Tibial nerve (tissue), 4 donors: ENCODE measurements at places on chromosomes 7 and 10.
A peak's percentile ranks its signal among the peaks of the same experiment; 100 is the strongest.

GRCh38 chr7:78769481-78770101 is 683.9 kb downstream of the MAGI2 start:
- peaks cover 25% of the 10 kb centered on the region for H3K4me1 ChIP-seq
- no peaks in the 10 kb centered on the region for H3K36me3 ChIP-seq
- peak overlapping the region; percentile 34 for H3K4me3 ChIP-seq
- no peak for DNase-seq
- H3K27ac ChIP-seq, result no peak overlapping the region

GRCh38 chr10:132516771-132517725 is 20.5 kb upstream of the INPP5A start:
- H3K27me3 ChIP-seq, result no peaks in the 10 kb centered on the region
- peak overlapping the region; percentile 31 for H3K4me3 ChIP-seq
- H3K27ac ChIP-seq, result peak overlapping the region; percentile 92
- H3K36me3 ChIP-seq, result no peaks in the 10 kb centered on the region
- DNase-seq, result peak; percentile 88

DNA sequence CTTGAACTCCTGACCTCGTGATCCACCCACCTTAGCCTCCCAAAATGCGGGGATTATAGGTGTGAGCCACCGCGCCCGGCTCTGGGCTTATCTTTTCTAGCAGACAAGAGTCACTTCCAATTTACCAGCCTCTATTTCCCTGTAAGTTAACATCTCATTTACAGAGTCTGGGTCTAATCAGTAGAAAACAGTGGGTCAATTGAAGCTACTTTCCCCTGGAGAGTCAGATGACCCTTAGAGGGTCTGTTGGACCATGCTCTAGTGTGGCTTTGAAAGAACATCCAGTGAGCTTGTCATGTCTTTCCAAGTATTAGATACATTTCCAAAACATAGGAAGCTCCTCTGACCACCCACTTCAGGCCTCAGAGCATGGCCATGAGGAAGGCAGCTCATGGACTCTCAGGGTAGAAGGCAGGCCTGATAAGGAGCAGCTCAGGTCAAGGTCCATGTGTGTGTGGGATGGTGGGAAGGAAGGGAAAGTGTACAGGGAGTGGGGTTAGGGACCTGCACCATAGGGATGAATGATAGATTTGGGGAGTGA is 27.6 kb upstream of the RBM20 start:
- no peak overlapping the region for H3K27ac ChIP-seq
- no peaks in the 10 kb centered on the region for H3K36me3 ChIP-seq
- no peaks in the 10 kb centered on the region for H3K27me3 ChIP-seq
- no peak for DNase-seq
- no peaks in the 10 kb centered on the region for H3K4me1 ChIP-seq

- H3K27me3 ChIP-seq, result no peaks in the 10 kb centered on the region
- no peak overlapping the region for H3K4me3 ChIP-seq
- H3K4me1 ChIP-seq, result no peaks in the 10 kb centered on the region
- no peaks in the 10 kb centered on the region for H3K36me3 ChIP-seq
- H3K27ac ChIP-seq, result no peak overlapping the region
These were observed 258.0 kb upstream of the KCND2 start for GRCh38 chr7:120014925-120015465.

GRCh38 chr10:106296750-106297392 is 867.6 kb downstream of the SORCS1 start:
- H3K4me1 ChIP-seq, result no peaks in the 10 kb centered on the region
- no peaks in the 10 kb centered on the region for H3K27me3 ChIP-seq
- no peak for DNase-seq
- no peak overlapping the region for H3K4me3 ChIP-seq
- H3K36me3 ChIP-seq, result no peaks in the 10 kb centered on the region
- H3K27ac ChIP-seq, result no peak overlapping the region

- no peak overlapping the region for H3K27ac ChIP-seq
- no peak for DNase-seq
- no peak overlapping the region for H3K4me3 ChIP-seq
- H3K36me3 ChIP-seq, result peaks cover 59% of the 10 kb centered on the region
- H3K4me1 ChIP-seq, result no peaks in the 10 kb centered on the region
These were observed 98.6 kb upstream of the KCTD7 start for GRCh38 chr7:66529883-66530610.

DNA sequence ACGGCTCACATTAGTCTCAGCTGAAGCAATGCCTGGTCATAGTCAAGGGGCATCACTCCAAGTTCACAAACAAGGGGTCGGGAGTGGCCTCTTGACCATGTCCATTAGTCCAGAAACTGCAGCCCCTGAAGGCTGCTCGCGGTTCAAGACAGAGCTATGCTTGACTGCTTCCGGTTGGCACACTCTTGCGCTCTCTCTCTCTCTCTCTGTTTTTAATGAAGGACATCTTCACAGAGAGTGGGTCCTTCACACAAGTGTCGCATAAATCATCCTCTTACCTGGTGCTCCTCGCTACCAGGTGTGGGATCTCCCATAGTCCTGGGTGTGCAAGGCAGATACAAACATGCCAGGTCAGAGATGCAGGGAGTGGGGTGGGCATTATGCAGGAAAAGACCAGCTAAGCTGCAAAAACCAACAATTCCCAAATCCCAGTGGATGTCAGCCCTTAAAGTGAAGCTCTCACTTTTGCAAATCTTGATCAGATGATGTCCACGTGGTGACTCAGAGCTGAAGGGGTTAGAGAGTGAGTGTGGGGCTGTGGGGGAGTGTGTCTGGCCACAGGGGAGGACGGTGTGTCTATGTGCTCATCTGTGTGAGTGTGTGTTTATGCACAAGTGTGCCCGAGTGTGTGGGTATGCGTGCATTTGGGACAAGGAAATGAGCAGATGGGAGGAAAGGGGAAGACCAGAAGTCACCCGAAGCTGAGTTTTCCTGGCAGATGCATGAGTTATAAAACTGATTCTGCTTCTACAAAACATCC is 83.7 kb upstream of the PPP2R2D start:
- H3K27me3 ChIP-seq, result no peaks in the 10 kb centered on the region
- H3K4me1 ChIP-seq, result no peaks in the 10 kb centered on the region
- no peak overlapping the region for H3K27ac ChIP-seq
- H3K4me3 ChIP-seq, result no peak overlapping the region
- no peaks in the 10 kb centered on the region for H3K36me3 ChIP-seq

DNA sequence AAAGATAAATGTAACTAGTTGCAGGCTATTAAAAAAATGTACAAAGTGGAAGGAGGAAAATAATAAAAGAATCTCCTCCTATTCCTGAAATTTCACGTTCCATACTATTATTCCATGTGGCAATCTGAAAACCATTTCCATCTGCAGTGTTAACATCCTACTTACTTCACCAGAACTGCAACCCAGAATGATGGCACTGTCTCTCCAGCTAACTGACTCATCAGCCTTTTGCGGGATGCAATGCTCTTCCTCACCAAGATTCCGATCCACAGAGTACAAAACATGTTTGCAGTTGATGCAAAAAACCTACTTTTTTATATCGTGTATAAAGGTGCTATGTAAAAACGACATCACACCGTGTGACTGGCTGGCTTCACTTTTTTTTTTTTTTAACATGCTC is 50.8 kb downstream of the ESYT2 start:
- DNase-seq, result no peak
- H3K27me3 ChIP-seq, result no peaks in the 10 kb centered on the region
- H3K4me3 ChIP-seq, result no peak overlapping the region
- no peaks in the 10 kb centered on the region for H3K4me1 ChIP-seq
- no peaks in the 10 kb centered on the region for H3K36me3 ChIP-seq

- peak; percentile 59 for DNase-seq
- H3K27me3 ChIP-seq, result no peaks in the 10 kb centered on the region
- peaks cover 14% of the 10 kb centered on the region for H3K36me3 ChIP-seq
- peaks cover 25% of the 10 kb centered on the region for H3K4me1 ChIP-seq
These were observed 71.2 kb upstream of the EFCAB10 start for GRCh38 chr7:105652359-105652993.
